ENCODE measurements at places on chromosomes 7 and 10.

GRCh38 chr7:68980011-68980410 lies 618.3 kb upstream of the AUTS2 start:
- DNase-seq = no peak

GRCh38 chr10:129886263-129886662 lies 77.8 kb downstream of the EBF3 start:
- no peak for DNase-seq

GRCh38 chr10:80506189-80506575 lies 31.5 kb upstream of the SH2D4B start:
- no peak for DNase-seq

DNA sequence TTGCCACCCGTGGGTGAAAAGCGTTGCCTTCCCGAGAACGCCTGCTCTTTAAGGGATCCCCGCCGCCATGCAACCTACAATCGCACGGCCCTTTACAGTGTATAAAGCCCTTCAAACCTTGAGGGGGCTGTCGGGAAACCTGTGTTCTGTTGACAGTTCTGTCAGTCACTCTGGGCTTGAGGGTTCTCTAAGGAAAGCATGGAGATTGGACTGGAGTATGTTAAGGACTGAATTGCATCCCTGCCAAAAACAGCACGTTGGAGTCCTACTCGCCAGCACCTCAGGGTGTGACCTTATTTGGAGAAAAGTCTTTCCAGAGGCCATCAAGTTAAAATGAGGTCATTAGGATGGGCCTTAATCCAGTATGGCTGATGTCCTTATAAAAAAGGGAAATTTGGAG lies 70.6 kb downstream of the PFKFB3 start:
- no peak for DNase-seq

DNA sequence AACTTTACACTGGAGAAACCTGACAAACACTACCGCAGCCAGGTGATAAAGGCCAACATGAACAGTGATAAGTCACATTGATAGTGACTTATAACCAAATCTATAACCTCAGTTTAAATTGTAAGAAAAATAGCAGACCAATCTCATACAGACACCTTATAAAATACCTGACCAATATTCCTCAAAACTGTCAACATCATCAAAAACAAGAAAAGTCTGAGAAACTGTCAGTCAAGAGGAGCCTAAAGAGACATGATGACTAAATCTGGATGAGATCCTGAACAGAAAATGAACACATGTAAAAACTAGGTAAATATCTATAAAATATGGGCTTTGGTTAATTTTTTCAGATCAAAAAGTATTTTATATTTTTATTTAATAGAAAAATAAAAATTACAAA lies 233.3 kb downstream of the HPSE2 start:
- no peak for DNase-seq

DNA sequence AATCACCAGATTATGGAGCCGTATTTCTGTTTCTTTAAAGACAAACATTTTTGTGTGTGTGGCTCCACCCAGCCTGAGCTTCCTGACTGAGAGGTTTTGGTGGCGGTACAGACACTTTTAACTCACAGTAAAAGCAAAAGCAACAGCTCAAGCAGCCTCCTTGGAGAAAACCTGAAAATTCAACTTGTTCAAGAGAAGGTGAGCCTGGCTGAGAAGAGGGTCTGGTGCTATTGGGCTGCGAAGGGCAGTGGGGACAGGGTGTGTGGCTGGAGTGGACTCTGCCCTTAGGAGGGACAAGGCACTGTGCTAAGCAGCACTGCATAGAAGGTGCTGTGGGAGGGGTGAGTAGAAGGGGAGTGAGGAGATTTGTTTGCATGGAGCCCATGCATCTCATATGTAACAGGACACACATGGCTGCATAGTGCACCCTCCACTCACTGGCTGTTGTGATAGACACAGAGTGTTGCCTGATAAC lies at the start of gene GIMAP7:
GIMAP7 (plus strand) TSS at position 125 of the 475 bp plus-strand sequence. CDS start 5,103 bp downstream, outside the sequence.
- DNase-seq = peak; percentile 5

Measured in thyroid gland (tissue), 4 donors.